T-helper 17 cell (primary cell): ENCODE measurements at places on chromosomes 13 and 19.

- H3K36me3 ChIP-seq: peaks cover 7% of the 10 kb centered on the region
- H3K4me3 ChIP-seq: peak within 1 kb of the TSS; percentile 98
- no peaks in the 10 kb centered on the region for H3K27me3 ChIP-seq
- H3K4me1 ChIP-seq: peaks cover 23% of the 10 kb centered on the region
Observed at GRCh38 chr19:45177817-45178261, at the start of gene TRAPPC6A. Gene TRAPPC6A, minus strand, starts transcription at chr19:45178237. Its CDS starts 19 bp downstream, at chr19:45178218.

- no peak overlapping the region for H3K27ac ChIP-seq
- DNase-seq: no peak
- H3K4me1 ChIP-seq: peaks cover 25% of the 10 kb centered on the region
Observed at GRCh38 chr19:10412257-10412977, 7.9 kb upstream of the PDE4A start.

DNA sequence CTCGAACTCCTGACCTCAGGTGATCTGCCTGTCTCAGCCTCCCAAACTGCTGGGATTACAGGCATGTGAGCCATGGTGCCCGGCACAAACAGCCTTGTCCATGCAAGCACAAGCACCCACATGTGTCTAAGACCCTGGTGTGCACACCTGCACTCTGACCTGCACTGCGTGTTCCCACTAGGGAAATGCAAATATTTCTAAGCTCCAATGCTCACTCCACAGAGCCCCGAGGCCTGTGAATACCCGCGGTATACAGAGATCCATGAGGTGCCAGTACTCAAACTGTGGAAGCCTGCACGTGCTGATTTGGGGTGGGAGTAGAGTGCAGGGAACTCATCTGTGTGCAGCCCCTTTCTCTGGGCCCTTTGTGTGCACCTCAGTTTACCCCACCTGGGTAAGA is 14.7 kb downstream of the GADD45B start:
- no peak overlapping the region for H3K4me3 ChIP-seq
- no peak overlapping the region for H3K27ac ChIP-seq
- peaks cover 12% of the 10 kb centered on the region for H3K27me3 ChIP-seq
- no peaks in the 10 kb centered on the region for H3K36me3 ChIP-seq
- no peak for DNase-seq

GRCh38 chr19:44794610-44795009 is 14.3 kb upstream of the BCAM start:
- H3K4me3 ChIP-seq: no peak overlapping the region
- no peaks in the 10 kb centered on the region for H3K36me3 ChIP-seq
- no peak overlapping the region for H3K27ac ChIP-seq
- DNase-seq: no peak
- H3K27me3 ChIP-seq: no peaks in the 10 kb centered on the region
- peaks cover 16% of the 10 kb centered on the region for H3K4me1 ChIP-seq

DNA sequence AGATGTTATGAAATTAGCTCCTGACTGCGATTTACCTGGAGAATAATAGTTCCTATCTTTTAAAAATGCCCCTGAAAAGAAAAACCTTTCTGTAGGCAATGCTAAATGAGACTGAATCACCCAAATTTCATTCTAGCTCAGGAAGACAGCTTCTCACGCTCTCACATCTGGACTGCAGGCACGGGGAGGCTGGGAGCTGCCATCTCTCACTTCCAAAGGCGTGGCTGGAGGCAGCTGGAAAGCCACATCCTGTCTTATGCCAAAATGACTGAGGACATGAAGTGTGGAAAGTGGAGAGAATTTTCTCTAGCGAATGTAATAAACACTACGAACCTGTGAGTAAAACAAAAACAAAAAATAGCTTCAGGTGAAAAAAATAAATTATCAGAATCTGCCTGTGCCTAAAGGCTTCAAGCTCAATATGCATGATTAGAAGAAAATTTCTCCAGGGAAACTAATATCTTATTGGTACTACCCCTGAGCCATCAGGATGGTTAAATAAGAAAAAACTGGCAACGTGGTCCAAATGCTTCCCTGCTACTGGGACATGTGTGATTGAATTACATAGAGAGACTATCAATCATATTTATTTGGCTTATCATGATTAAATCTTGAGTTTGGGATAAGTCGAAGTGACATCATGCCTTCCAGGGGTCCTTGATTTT is 58.1 kb upstream of the UBL3 start:
- peaks cover 3% of the 10 kb centered on the region for H3K4me1 ChIP-seq
- no peak overlapping the region for H3K27ac ChIP-seq
- no peak for DNase-seq

DNA sequence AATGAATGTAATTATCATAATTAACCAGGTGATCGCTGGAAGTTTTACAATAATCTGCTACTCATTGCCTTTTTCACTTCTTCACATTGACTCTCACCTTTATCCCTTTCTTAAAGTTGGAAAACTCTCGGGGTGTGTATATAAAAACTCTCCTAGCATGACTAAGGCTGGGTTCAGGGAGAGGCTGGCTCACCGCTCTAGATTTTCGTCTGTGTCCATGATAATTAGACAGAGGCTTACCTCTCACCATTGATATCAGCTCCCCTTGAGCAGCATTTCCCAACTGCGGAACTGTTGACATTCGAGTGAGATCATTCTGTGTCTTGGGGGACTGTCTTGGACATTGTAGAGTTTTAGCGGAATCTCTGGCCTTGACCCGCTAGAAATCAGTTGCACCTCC is 39.4 kb downstream of the NFIX start:
- DNase-seq: no peak
- peaks cover 35% of the 10 kb centered on the region for H3K27me3 ChIP-seq
- H3K27ac ChIP-seq: no peak overlapping the region
- peaks cover 3% of the 10 kb centered on the region for H3K4me1 ChIP-seq
- no peak overlapping the region for H3K4me3 ChIP-seq

DNA sequence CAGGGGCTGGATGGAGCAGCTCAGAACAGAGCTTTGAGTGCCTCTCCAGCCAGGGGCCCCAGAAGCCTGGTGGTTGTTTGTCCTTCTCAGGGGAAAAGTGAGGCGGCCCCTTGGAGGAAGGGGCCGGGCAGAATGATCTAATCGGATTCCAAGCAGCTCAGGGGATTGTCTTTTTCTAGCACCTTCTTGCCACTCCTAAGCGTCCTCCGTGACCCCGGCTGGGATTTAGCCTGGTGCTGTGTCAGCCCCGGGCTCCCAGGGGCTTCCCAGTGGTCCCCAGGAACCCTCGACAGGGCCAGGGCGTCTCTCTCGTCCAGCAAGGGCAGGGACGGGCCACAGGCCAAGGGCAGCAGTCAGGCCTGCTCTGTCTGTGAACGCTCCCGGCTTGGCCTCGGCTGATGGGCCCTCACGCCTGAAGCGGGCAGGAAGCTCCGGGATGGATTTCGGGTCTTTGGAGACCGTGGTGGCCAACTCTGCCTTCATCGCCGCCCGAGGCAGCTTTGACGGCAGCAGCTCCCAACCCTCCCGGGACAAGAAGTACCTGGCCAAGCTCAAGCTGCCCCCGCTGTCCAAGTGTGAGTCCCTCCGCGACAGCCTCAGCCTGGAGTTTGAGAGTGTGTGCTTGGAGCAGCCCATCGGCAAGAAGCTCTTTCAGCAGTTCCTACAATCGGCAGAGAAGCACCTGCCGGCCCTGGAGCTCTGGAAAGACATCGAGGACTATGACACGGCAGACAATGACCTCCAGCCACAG is at the start of gene GRK1:
TSS of gene GRK1 (plus strand) at position 269 of the 751 bp plus-strand sequence. CDS start at position 437, 168 bp downstream.
- no peak for DNase-seq
- H3K4me3 ChIP-seq: no peak within 1 kb of the TSS
- H3K27me3 ChIP-seq: peaks cover 7% of the 10 kb centered on the region
- peak within 1 kb of the TSS; percentile 76 for H3K27ac ChIP-seq
- peaks cover under 1% of the 10 kb centered on the region for H3K4me1 ChIP-seq

- peaks cover 19% of the 10 kb centered on the region for H3K4me1 ChIP-seq
- no peaks in the 10 kb centered on the region for H3K27me3 ChIP-seq
- H3K36me3 ChIP-seq: no peaks in the 10 kb centered on the region
- no peak for DNase-seq
- peak overlapping the region; percentile 76 for H3K27ac ChIP-seq
Observed at GRCh38 chr13:42109957-42110356, 61.5 kb downstream of the DGKH start.

DNA sequence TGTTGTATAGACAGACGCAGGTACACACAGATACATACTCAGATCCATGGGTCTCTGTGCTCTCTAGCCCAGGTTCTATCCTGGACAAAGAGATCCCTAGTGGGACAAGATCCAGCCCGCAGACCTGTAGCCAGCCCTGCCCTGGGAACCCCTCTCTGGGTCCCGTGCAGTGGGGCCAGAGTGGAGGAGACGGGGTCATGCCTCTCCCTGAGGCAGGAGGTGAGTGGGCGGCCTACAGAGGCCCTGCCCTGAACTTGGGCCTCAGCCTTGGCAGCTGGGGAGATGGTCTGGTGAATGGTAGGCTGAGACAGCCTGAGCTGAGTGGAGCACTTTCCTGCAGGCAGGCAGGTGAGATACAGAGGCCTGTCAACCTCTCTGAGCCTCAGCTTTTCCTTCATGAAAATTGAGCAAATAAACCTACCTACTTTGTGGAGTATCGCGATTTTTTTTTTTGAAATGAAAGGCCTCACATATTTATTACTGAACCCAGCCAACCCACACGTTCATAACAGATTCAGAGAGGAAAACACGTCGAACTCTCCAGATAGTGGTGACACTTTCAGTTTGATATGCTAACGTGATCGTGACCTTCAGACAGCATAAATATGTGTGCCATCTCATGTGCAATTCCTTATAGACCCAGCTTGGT is 3.4 kb upstream of the JUND start:
- H3K27me3 ChIP-seq: no peaks in the 10 kb centered on the region
- peaks cover 33% of the 10 kb centered on the region for H3K4me1 ChIP-seq
- H3K4me3 ChIP-seq: peak overlapping the region; percentile 43
- peaks cover under 1% of the 10 kb centered on the region for H3K36me3 ChIP-seq
- H3K27ac ChIP-seq: peak overlapping the region; percentile 72
- no peak for DNase-seq

GRCh38 chr13:94933230-94933751 is 220.9 kb upstream of the SOX21 start:
- no peaks in the 10 kb centered on the region for H3K4me1 ChIP-seq
- H3K36me3 ChIP-seq: no peaks in the 10 kb centered on the region
- no peak overlapping the region for H3K4me3 ChIP-seq
- no peak for DNase-seq
- H3K27ac ChIP-seq: no peak overlapping the region

GRCh38 chr13:99417201-99418102 is 83.8 kb upstream of the TM9SF2 start:
- no peak for DNase-seq
- no peaks in the 10 kb centered on the region for H3K36me3 ChIP-seq
- no peak overlapping the region for H3K4me3 ChIP-seq
- peaks cover 27% of the 10 kb centered on the region for H3K4me1 ChIP-seq
- H3K27ac ChIP-seq: no peak overlapping the region
- no peaks in the 10 kb centered on the region for H3K27me3 ChIP-seq

- no peak for DNase-seq
- no peak overlapping the region for H3K27ac ChIP-seq
- no peak overlapping the region for H3K4me3 ChIP-seq
- peaks cover 38% of the 10 kb centered on the region for H3K27me3 ChIP-seq
- H3K36me3 ChIP-seq: peaks cover 4% of the 10 kb centered on the region
- peaks cover 15% of the 10 kb centered on the region for H3K4me1 ChIP-seq
Observed at GRCh38 chr19:54485851-54486250, 12.8 kb upstream of the CDC42EP5 start.

GRCh38 chr19:8088752-8089663 is 36.4 kb downstream of the CCL25 start:
- H3K27me3 ChIP-seq: no peaks in the 10 kb centered on the region
- H3K36me3 ChIP-seq: no peaks in the 10 kb centered on the region
- H3K27ac ChIP-seq: no peak overlapping the region
- no peak overlapping the region for H3K4me3 ChIP-seq
- no peaks in the 10 kb centered on the region for H3K4me1 ChIP-seq

DNA sequence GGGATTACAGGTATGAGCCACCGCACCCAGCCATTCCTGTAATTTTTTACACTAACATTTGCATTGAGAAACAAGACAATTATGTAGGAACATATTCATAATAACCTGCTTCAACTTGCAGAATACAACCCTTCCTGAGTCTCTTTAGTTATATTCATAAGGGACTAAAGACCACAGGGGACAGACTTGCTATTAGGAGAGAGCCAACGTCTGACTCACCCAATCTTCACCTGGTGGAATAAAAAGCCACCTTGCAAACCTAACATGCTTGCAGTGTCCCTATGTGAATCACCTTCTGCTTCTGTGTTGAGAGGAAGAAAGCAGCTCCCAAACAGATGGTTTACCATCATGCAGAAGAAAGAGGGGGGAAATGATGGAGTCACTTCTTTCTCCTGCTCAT is 456.1 kb downstream of the PCDH9 start:
- no peaks in the 10 kb centered on the region for H3K4me1 ChIP-seq
- no peak for DNase-seq
- no peaks in the 10 kb centered on the region for H3K27me3 ChIP-seq
- H3K27ac ChIP-seq: no peak overlapping the region
- no peak overlapping the region for H3K4me3 ChIP-seq

DNA sequence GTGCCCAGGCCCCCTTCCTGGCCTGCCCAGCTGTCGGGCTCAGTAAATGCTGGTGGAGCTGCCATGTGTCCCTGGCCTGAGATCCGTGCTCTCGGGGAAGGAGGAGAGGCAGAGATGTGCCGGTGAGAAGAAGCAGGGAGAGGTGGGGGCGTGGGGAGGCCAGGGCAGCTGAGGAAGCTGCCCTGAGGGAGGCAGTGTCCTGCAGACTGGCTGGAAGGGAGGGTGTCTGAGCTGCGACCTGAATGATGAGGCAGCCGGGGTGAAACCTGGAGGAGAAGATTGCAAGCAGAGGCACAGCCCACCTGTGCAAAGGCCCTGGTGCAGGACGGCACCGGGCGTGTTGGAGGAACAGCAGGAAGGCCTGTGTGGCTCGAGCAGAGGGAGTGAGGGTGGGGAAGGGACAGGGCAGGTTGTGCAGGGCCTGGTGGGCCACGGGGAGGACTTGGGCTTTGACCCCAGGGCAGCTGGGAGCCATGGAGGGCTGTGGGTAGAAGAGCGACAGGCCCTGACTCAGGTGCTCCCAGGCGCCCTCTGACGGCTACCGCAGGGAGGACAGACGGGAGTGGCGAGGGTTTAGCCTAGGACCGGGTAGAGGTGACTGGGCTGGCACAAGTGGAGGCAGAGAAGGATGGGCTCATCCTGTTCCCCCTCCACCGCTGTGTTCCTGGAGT is 14.0 kb upstream of the CELF5 start:
- no peaks in the 10 kb centered on the region for H3K36me3 ChIP-seq
- H3K27ac ChIP-seq: peak overlapping the region; percentile 27
- no peaks in the 10 kb centered on the region for H3K27me3 ChIP-seq
- H3K4me1 ChIP-seq: peaks cover 4% of the 10 kb centered on the region
- DNase-seq: peak; percentile 73
- no peak overlapping the region for H3K4me3 ChIP-seq
